ENCODE measurements at places on chromosomes 5 and 9.

- H3K27me3 ChIP-seq: peaks cover 4% of the 10 kb centered on the region
- H3K4me3 ChIP-seq: no peak overlapping the region
- H3K4me1 ChIP-seq: no peaks in the 10 kb centered on the region
These were observed 1404.3 kb downstream of the MAT2B start for GRCh38 chr5:164909673-164910072.

DNA sequence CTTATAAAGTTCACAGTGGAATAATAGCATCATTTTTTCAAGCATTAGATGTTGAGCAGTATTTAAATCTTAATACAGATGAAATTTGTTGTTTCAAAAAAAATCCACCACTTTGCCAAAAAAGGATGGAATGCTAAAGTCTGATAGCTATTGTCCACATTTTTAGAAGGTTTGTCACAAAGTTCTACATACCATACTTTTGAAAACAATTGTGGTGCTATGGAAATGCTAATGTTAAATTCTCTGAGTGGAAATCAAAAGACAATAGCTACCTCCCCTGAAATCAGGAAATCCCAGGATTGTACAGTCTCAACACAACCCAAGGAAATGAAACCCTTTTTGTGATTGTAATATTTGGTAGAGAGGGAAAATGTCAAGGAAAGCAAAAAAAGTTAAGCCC lies 19.3 kb upstream of the GRAMD2B start:
- no peak for DNase-seq
- no peaks in the 10 kb centered on the region for H3K4me1 ChIP-seq
- no peak overlapping the region for H3K27ac ChIP-seq
- peaks cover 2% of the 10 kb centered on the region for H3K36me3 ChIP-seq
- no peak overlapping the region for H3K4me3 ChIP-seq
- no peaks in the 10 kb centered on the region for H3K27me3 ChIP-seq

DNA sequence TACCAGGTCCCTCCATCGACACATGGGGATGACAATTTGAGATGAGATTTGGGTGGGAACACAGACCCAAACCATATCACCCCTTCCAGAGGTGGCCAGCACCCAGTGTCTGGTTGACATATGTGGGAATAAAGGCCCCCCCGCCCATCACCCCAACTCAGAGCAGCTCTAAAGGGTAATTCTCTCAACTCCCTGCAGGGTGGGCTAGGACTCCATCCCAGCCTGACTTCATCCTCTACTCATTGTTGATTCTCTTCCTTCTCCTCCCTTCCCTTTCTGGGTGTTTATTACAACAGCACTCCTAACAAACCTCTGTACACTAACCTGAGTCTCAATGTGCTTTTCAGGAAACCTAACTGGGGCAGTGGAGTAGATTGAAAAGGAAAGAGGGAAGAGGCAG lies 339.9 kb downstream of the ACTL7B start:
- H3K36me3 ChIP-seq: no peaks in the 10 kb centered on the region
- H3K4me1 ChIP-seq: no peaks in the 10 kb centered on the region
- no peak for DNase-seq
- H3K27me3 ChIP-seq: peaks cover 7% of the 10 kb centered on the region
- H3K4me3 ChIP-seq: no peak overlapping the region

DNA sequence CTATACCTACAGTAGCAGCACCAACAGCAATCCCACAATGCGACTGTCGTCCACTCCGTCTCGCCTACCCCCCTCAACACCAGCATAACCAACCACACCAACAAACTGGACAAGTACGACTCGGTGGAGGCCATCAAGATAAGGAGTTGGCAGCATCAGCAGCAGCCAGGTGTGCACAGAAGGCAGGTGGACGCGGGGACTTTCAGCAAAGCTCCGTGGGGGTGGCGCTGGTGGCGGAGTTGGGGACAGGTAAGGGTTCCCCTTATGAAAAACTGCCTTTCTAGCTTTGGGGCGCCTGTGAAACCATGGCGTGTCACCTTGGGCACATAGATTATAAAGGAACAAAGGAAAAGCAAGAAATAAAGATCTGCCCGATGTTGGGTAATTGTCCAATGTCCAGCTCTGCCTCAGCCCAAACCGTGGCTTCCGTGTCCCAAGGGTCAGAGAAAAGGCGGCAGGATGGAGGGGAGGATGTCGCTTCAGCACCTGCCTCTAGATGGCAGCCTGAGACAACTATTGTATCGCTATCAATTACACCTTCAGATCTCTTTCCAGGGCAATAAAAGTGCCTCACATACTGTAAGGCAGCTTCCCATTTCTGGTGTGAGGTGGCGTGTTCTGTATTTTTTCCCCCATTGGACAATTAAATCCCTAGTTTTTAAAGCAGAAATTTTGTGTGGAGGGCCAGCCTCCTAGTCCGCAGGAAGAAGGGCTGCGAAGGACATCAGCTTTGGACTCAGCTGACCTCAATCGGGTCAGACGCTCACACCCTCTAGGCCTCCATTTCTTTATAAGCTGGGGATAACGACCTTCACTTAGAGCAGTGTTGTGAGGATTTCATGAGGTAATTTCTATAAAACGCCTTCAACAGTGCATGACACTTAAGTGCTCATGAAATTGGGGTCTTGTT lies 58.8 kb downstream of the MTRR start:
- H3K4me1 ChIP-seq: no peaks in the 10 kb centered on the region
- peaks cover 36% of the 10 kb centered on the region for H3K27me3 ChIP-seq
- H3K36me3 ChIP-seq: no peaks in the 10 kb centered on the region
- no peak overlapping the region for H3K27ac ChIP-seq
- no peak overlapping the region for H3K4me3 ChIP-seq

DNA sequence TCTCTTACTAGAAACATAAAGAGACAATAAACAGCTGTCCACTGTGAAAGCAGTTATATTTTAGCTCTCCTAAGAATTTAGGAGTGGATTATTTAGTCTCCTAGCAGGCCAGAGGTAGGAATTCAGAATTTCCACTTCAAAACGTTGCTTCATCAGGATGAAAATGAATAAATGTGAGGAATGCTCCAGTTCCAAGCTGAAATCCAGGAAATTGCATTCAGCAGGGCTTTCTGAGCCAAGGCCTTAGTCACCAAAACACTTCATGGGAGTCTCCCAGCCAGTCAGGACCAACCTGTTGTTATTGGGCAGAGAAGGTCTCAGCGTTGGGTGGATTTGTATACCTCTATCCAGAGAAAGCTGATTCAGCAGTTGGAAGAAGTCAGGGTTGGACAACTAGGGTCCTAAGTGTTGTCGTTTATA lies 1040.3 kb downstream of the TLE1 start:
- DNase-seq: no peak
- no peaks in the 10 kb centered on the region for H3K27me3 ChIP-seq
- H3K4me1 ChIP-seq: peaks cover 17% of the 10 kb centered on the region
- no peak overlapping the region for H3K4me3 ChIP-seq
- H3K27ac ChIP-seq: peak overlapping the region; percentile 81
- no peaks in the 10 kb centered on the region for H3K36me3 ChIP-seq

DNA sequence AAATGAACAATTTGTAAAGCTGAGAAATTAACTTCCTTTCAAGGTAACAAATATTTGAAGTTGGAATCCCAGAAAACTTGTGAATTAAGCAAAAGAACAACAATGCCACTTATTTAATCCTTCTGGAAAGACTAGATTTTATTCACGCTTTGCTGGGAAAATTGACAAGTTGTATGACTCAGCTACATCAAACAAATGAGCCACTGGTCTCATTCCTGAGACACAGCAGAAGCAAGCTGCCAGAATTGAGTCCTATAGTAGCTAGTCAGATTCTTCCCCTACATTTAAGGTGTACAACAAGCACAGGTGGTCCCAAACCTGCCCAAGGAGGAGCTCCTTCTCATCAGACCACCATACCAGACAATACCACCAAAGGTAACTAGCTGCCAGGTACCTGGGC lies 280.7 kb downstream of the SPOCK1 start:
- H3K36me3 ChIP-seq: no peaks in the 10 kb centered on the region
- H3K27me3 ChIP-seq: peaks cover 23% of the 10 kb centered on the region
- peaks cover 3% of the 10 kb centered on the region for H3K4me1 ChIP-seq
- DNase-seq: no peak
- H3K27ac ChIP-seq: no peak overlapping the region
- no peak overlapping the region for H3K4me3 ChIP-seq

DNA sequence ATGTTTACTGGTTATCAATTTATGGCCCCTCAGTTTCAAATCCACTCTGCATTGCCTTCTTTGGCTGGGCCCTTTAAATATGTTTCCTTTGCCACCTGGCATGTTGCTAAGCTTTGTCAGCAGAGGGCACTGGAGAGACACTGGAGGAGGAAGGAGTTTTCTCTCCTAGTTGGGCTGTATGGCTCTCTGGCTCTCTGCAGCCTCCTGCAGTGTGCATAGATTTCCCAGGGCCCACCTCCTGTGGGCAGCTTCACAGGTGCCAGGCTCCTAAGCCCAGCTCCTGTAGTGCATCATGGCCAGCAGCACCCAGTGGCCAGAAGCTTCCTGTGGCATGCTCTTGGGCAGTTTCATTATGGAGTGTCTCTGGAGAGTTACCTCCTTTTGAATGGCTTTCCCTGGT lies 23.3 kb downstream of the CAVIN4 start:
- H3K27ac ChIP-seq: no peak overlapping the region
- DNase-seq: no peak
- peaks cover 7% of the 10 kb centered on the region for H3K27me3 ChIP-seq
- H3K4me3 ChIP-seq: no peak overlapping the region
- H3K4me1 ChIP-seq: peaks cover 18% of the 10 kb centered on the region

DNA sequence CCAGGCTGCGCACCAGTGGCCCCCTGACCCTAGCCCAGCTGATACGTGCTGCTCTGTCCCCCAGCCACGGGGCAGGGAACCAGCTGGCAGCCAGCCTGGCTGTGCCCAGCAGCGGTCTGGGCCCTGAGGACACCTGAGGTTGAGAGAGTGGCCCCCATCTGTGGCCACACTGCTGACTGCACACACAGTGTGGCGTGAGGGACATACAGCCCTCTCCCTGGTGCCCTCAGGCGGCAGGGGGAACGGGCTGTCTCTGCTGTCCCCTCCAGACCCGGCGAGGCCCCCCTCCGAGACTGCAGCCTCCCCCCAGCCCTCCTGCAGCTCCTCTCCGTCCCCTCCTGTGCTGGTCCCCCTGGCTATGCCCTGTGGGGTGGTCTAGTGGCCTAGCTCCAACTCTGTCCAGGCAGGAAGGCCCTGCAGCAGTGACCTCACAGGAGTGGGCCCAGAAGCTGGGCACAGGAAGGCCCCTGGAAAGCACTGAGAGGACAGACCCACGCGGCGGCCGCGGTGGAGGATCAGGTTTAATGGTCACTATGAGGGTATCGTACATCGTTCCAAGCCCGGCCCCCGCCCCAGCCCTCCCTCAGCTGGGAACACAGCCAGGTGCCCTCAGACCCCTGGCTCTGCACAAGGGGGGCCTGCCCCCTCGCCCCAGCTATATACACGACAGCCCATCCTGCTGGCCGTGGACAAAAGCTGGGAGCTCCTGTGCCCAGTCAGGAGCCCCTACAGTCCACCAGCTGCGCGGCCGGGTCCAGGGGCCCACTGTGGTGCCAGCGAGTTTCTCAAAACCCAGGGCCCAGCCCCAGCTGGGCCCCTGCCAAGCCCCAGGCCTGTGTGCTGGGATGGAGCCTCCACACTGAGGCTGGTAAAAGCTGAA lies 6.8 kb upstream of the ENTPD8 start:
- no peak overlapping the region for H3K27ac ChIP-seq
- peaks cover 4% of the 10 kb centered on the region for H3K27me3 ChIP-seq
- DNase-seq: no peak
- no peak overlapping the region for H3K4me3 ChIP-seq
- peaks cover 3% of the 10 kb centered on the region for H3K36me3 ChIP-seq

DNA sequence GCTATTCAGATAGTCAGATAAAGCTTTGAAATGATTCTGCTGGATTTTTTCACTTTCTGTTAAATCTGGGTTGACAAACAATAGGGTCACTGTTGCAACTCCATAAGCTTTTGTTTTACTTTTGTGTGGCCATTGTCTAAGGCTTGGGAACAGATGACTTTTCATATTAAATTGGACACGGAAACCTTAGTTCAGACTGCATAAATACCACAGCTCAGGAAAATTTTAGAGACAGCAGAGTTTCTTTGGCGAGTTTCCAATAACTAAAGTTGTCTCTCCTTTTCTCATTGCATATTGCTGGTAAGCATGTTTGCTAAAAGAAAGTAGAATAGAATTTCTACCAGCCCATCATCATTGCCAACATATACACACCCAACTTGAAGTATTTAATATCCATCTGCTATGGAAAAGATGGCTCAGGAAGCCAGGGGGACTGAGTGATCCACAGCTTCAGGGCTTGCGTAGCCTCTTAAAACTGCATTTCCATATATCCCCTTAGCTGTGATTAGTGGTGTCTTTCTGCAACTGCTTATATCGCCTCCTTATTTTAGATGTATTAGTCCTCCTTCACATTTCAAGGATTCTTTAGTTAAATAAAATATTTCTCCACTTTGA lies 168.2 kb downstream of the ARHGAP26 start:
- no peak overlapping the region for H3K4me3 ChIP-seq
- H3K36me3 ChIP-seq: no peaks in the 10 kb centered on the region
- no peak overlapping the region for H3K27ac ChIP-seq
- no peak for DNase-seq

- H3K4me1 ChIP-seq: peaks cover 1% of the 10 kb centered on the region
- DNase-seq: no peak
- H3K27me3 ChIP-seq: no peaks in the 10 kb centered on the region
- no peaks in the 10 kb centered on the region for H3K36me3 ChIP-seq
- H3K4me3 ChIP-seq: no peak overlapping the region
These were observed 2276.3 kb downstream of the MAT2B start for GRCh38 chr5:165781738-165782137.

- H3K36me3 ChIP-seq: peaks cover 3% of the 10 kb centered on the region
- H3K4me1 ChIP-seq: no peaks in the 10 kb centered on the region
- H3K27ac ChIP-seq: no peak overlapping the region
- H3K4me3 ChIP-seq: no peak overlapping the region
- DNase-seq: no peak
These were observed 141.5 kb upstream of the NR4A3 start for GRCh38 chr9:99680191-99680590.

DNA sequence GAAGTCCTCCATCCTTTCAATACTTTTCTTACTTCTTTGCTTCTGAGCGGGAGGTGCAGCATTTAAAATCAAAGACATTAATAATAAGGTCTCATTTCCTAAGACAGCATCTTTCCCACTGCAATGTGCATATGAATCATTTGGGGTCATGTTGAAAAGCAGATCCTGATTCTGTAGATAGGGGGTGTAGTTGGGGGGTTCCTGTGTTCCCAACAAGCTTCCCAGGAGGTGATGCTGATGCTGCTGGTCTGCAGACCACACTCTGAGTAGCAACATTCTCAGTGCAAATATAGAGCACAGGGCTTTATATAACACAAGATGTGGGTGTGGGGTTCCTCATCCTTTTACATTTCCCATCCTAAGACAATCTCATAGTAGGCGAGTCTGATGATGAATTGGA lies 126.5 kb upstream of the PALM2AKAP2 start:
- no peaks in the 10 kb centered on the region for H3K4me1 ChIP-seq
- H3K27me3 ChIP-seq: peaks cover under 1% of the 10 kb centered on the region
- no peak for DNase-seq
- H3K4me3 ChIP-seq: no peak overlapping the region
- H3K27ac ChIP-seq: no peak overlapping the region

DNA sequence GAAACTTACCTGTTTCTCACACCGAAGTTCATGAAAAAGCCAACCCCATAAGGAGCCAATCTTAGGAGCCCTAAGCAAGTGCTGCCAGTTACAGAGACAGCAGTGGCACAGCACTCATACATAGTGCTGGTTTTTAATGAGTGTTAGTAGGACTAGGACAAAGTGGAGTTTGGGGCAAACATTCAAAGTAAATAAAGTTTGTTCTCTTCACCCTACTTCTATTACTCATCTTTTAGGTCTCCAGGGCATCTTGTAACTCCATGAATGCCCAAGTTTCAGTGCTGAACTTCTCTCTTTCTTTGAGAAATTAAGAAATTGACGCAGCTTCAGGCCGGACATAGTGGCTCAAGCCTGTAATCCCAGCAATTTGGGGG lies 584.7 kb downstream of the EBF1 start:
- H3K4me3 ChIP-seq: no peak overlapping the region
- H3K27me3 ChIP-seq: peaks cover 2% of the 10 kb centered on the region
- no peak overlapping the region for H3K27ac ChIP-seq
